ENCODE measurements at places on chromosomes 2 and 18.
A peak's percentile ranks its signal among the peaks of the same experiment; 100 is the strongest.

DNA sequence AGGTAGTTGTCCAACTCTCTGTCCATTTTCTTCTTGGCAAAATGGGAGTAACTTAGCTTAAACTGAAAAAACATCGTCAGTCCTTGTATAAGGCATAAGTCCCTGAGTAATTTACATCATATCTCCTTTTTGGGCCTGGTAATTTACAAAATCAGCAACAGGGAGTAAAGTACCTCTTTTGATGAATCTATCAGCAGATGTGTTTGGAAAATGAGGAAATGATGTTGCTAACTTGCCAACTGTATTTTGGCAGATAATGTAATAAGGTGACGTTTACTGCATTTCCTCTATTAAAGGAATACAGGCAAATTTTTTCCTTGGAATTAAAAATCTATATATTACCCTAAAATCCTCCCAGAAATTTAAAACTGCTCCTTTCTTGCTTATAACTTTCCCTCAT, 29.2 kb downstream of the ANKRD44 start:
- DNase-seq: no peak

DNA sequence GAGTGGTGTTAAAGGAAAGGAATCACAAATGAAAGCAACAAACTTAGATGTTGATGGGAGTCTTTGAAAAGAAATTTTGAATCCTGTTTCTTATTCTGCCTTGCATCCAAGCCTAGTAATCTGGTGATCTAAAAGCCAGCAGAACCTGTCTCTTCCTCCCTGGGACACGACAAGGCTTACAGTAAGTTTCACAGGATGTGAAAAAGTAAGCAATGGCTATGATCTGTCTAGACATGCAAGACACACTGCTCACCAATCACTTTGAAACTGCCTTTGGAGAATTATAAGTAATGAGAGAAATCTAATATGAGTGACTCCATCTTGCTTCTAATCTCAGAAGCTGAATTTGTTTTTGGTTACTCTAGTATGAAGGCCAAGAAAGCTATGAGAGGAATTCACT, 103.7 kb downstream of the KCNH7 start:
- DNase-seq: no peak

DNA sequence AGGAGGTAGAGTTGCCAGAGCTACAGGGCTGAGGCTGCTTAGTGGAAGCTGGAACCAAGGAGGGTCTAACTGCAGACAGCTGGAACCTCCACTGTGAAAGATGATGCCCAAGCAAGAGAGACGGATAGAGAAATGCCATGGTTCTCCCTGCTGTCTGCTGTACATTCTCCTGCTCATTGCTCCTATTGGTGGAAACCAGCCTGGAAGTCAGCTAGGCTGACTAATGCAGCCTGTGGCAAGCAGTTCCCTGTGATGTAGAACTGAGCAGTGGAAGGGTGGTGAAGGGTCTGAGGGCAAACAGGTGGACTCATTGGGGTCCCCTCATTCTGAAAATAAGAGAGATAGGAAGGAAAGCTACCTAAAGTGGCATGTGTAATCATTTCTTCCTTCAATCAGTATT, 563.6 kb downstream of the SLC4A3 start:
- DNase-seq: no peak

GRCh38 chr2:118838741-118839455, 8.6 kb downstream of the EN1 start:
- no peak for DNase-seq

- no peak for DNase-seq
These were observed 260.7 kb upstream of the MGAT5 start for GRCh38 chr2:133993160-133993559.

GRCh38 chr18:6629635-6630140, 99.8 kb upstream of the ARHGAP28 start:
- DNase-seq: no peak

DNA sequence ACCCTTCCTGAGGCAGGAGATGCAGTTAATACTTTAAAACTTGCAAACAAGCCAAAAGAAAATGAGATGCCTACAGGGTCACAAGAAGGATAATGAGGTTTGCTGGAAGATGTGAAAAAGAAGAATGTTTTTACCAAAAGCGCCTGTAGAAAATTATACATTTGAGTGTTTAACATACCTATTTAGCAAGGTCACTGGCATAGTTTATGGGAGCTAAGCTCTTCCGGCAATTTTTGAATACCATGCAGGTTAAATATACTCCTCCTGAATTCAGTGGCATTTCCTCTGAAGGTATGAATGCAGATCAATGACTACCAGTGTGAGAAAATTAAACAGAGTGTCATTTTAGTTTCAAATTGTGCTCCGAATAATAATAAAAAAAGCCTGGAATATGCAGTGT, 21.2 kb upstream of the MAP3K20 start:
- no peak for DNase-seq

DNA sequence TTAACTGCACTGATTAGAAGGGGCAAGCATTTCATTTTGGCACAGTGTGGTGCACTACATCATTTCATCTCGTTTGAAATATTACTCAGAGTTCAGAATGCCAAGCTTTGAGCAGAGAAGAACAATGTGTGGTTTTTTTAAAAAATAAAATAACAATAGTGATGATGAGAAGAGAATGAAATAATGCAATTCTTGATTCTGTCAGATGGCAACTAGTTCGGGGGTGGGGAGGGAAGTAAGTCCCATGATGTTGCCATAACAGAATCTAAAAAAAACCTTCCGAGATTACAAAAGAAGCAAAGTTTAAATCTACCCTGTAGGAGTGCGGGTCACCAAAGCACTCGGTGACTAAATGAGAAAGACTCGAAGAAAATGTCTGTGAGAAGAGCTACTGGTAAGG, 490.4 kb downstream of the NR4A2 start:
- DNase-seq: no peak

DNA sequence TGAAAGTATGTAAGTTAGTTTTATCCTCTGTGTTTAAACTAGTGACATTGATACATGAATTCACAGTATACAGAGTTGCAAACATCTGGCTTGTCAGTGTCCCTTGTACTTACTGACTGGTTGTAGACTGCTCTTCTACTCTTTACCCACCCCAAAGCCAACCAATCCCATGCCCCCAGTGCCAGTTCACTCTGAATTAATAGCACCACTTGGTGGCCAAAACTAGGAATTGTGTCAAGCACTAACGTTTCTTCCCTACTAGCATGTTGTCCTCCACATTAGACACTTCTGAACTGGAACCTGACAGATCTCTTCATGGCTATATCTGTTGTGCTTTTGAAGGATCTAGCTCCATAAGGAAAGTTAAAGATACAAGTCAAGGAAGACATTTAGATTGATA, 27.2 kb upstream of the OTX1 start:
- DNase-seq: no peak

DNA sequence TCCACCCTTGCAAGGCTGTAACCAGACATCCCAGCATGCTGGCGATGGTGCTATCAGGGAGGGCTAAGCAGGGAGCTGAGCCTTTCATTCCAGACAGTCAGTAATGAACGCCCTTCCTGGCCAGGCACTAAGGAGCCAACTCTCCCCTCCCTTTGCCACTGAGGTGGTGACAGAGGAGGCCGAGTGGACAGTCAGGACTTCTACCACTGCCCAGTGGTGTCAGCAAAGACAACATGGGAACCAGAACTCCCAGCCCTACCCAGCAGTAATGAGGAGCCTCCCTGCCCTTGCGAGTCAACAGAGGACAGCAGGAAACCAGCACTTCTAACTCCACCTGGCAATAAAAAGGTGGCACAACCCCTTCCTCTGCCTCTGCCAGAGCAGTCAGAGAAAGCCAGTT, 68.6 kb downstream of the ZAP70 start:
- DNase-seq: no peak

- DNase-seq: no peak
These were observed 254.1 kb downstream of the HDAC4 start for GRCh38 chr2:239146741-239147181.

GRCh38 chr18:56119681-56120080, 518.7 kb downstream of the TXNL1 start:
- DNase-seq: no peak

GRCh38 chr2:11667194-11667593, 2.8 kb downstream of the NTSR2 start:
- DNase-seq: no peak

- DNase-seq: no peak
These were observed 297.3 kb upstream of the MMADHC start for GRCh38 chr2:149884871-149885270.

DNA sequence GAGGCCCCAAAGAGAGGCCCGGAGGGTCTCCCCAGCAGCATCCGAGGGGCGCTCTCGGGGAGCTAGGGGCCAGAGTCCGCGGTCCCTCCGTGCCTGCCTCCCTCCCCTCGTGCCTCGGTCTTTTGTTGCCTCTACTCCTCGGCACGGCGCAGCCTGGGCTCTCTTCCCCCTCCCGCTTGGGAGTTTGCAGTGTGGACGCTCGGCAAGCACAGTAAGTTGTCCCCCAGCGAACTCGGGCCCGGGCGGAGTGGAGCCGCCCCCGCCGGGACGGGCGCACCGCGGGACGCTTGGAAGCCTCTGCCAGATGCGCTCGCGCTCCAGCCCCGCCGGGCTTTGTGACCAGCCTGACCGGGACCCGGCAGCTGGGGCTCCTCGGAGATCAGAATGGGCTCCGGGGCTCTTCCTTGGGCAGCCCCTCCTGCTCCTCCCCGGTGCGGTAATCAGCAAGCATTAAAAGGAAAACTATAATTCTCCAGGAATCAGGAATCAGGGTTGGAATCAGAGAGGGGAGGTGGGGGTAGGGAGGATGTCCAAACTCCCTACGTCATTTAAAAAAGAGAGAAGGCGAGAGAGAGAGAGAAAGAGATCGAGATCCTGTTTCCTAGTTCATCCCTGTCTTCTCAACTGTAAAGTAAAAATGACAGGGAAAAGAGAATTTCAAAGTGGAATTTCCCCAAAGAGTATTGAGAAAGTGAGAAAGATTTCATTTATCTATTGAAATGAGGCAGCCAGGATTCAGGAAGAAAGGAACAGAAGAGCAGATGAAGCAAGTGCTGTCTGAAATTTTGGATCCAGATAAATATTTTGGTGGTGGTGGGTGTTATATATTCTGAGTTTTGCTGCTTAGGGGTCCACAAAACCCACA, 786 bp upstream of the TMEM200C start:
- DNase-seq: no peak

- DNase-seq: no peak
These were observed 52.7 kb upstream of the CYP1B1 start for GRCh38 chr2:38128653-38129052.

GRCh38 chr2:178908810-178909209, 101.6 kb upstream of the TTN start:
- DNase-seq: no peak

GRCh38 chr2:8475349-8476031, 206.4 kb upstream of the ID2 start:
- peak; percentile 27 for DNase-seq

- DNase-seq: no peak
These were observed 67.5 kb downstream of the CDH20 start for GRCh38 chr18:61400716-61401115.

- no peak for DNase-seq
These were observed 33.7 kb downstream of the NRP2 start for GRCh38 chr2:205715831-205716525.

DNA sequence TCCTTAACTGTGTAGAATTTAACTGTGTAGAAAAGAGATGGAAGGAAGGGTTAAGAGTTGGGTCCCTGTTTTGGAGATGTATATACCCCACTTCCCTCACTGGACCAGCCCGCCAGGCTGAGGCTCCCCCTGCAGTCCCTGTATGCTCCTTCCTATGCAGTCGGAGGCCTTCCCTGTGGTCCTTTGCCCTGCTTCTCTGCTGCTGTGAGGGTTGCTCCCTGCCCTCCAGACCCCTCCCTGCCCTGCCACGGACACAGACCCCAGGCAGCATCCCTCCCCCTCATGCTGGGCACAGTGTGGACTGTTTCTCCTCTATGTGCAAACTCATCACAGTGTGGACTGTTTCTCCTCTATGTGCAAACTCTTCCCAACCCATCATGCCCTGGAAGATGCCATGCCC, 88.7 kb downstream of the TGOLN2 start:
- no peak for DNase-seq

- no peak for DNase-seq
These were observed 384.0 kb downstream of the STK39 start for GRCh38 chr2:167863377-167863776.

GRCh38 chr18:63284827-63285733, 34.5 kb downstream of the BCL2 start:
- DNase-seq: no peak

DNA sequence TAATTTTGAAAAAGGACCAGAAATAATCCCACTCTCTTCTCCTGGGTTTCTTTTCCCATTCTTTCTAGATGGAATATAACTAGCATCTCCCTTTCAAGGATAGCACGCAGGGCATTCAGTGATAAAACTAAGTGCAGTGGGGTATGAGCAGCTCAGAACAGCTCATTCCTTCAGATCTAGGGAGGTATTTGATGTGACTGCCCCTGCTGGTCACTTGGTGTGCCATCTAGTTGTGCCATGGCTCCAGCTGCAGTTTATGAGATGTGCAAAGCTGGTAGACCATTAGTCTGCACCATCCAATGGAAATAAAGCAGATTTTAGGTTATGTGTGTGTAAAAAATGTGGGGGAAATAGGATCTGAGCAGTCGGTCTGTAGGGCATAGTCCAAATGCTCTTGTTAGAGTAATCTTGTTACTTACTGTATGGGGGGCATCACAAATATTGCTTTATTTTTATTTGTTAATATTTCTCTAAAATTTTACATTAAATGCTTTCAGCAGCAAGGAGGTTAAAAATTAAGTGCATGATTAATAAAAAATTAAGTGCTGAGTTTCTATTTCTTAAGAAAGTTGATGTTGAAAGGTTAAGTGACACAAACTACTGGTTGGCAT, 38.9 kb downstream of the CTAGE1 start:
- no peak for DNase-seq

- no peak for DNase-seq
These were observed 49.8 kb downstream of the PTPN4 start for GRCh38 chr2:119809339-119810048.

All from activated CD4-positive, alpha-beta T cell treated with anti-CD3 and anti-CD28 coated beads for 24 hours (primary cell).